ENCODE measurements at places on chromosomes 6 and 20.

- no peak for DNase-seq
These were observed 133.0 kb downstream of the GPX5 start for GRCh38 chr6:28658475-28659249.

DNA sequence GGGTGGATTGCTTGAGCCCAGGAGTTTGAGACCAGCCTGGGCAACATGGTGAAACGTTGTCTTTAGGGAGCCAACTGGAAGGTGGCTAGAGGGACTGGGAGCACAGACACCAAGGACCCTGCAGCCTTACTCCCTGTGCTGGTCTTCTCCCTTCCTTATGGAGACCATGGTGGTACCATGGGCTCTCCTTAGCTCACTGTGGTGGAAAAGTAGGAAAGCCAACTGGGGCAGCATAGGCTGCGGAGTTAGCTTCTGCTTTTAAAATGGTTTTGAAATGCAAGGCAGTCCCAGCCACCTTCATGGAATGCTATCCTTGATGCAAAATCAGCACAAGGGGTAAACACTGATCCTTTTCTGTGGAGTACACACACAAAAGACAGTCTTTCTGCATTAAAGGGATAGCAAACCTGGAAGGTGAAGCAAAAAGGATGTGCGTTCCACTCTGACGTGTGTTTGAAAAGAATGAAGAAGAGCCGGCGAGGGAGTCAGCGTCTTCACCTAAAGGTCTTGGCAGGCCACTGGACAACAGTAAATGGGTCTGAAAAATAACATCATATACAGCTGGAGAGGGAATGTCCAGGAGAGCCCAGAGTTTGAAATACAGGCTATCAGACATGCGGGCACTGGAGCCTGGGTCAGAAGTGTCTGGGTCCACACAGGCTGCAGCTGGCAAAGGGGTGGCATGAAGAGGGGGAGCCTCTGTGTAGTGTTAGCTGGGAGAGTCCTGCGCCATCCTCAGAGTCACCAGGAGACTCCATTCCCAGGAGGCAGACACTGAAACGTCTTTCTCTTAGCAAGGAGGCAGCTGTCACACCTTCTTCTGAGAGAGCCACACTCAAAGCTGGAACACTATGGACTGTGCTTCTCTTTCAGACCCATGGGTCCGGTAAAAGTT, 58.5 kb downstream of the GPR6 start:
- DNase-seq = no peak

- DNase-seq = no peak
These were observed 285.2 kb upstream of the PLCB4 start for GRCh38 chr20:8783734-8784133.

DNA sequence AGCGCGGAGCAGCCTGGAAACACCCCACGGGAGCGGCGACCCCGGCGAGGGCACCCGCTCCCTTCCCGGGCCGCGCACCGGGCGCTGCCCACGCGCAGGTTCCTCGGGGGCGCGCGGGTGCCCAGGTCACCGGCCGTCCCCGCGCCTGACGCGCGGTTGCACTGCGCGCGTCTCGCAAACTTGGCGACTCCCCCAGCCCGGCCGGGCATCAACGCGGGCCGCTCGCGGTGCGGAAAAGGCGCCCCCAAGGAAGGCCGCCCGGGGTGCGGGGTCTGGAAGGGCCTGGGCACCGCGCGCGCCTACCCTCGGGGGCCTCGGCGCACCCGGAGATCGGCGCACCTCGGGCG, 555 bp upstream of the ZBTB46 start:
- DNase-seq = no peak

- DNase-seq = no peak
These were observed 361.1 kb upstream of the PTCHD4 start for GRCh38 chr6:48472091-48472490.

- no peak for DNase-seq
These were observed 1.4 kb downstream of the CST9 start for GRCh38 chr20:23604306-23604705.

DNA sequence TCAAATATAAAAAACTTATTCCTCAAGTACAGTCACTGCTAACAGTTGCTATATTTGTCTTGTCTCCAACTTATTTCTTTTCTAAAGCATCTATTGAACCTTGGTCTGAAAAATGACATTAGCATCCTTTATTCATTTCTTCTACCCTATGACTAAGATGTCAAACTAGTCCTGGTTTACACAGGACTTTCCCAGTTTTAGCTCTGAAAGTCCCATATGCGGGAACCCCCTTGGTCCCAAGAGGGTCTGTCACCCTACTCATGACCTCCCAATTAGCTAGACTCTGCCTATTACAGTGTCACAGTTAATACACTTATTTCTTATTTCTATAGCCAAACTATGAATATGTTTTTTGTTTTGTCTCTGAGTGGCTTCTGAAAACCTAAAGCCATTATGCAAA, 37.1 kb downstream of the PLEKHG1 start:
- no peak for DNase-seq

GRCh38 chr6:116385459-116385802, 14.7 kb downstream of the DSE start:
- no peak for DNase-seq

DNA sequence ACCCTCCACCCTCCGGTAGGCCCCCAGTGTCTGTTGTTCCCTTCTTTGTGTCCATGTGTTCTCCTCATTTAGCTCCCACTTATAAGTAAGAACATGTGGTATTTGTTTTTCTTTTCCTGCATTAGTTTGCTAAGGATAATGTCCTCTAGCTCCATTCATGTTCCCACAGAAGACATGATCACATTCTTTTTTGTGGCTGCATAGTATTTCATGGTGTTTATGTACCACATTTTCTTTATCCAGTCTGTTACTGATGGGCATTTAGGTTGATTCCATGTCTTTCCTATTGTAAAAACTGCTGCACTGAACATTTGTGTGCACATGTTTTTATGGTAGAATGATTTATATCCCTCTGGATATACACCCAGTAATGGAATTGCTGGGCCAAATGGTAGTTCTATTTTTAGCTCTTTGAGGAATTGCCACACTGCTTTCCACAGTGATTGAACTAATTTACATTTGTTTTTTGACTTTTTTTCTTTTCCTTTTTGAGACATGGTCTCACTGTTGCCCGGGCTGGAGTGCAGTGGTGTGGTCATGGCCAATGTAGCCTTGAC, 4.5 kb downstream of the KPNA5 start:
- no peak for DNase-seq

GRCh38 chr6:164208371-164208770, 793.9 kb downstream of the QKI start:
- no peak for DNase-seq

- no peak for DNase-seq
These were observed 111.9 kb downstream of the TBC1D7 start for GRCh38 chr6:13216236-13217014.

- no peak for DNase-seq
These were observed 8.8 kb upstream of the CD93 start for GRCh38 chr20:23094927-23095326.

- DNase-seq = no peak
These were observed 27.2 kb downstream of the AIG1 start for GRCh38 chr6:143087856-143088255.

DNA sequence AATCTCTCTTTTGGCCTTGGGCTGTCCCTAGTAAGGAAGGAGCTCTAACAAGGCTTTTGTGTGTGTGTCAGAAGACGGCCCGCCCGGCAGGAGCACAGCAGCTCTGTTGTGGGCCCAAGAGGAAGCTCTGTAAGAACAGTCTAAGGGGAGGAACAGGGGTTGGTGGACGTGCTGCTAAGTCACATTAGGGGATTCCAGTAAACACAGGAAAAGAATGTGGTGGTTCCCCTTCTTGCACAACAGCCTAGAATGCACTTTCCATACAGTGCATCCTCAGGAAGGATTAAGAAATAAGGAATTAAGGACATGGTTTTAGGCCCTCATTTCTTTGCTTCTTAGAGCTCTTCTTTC, 114.5 kb downstream of the RNF144B start:
- no peak for DNase-seq

DNA sequence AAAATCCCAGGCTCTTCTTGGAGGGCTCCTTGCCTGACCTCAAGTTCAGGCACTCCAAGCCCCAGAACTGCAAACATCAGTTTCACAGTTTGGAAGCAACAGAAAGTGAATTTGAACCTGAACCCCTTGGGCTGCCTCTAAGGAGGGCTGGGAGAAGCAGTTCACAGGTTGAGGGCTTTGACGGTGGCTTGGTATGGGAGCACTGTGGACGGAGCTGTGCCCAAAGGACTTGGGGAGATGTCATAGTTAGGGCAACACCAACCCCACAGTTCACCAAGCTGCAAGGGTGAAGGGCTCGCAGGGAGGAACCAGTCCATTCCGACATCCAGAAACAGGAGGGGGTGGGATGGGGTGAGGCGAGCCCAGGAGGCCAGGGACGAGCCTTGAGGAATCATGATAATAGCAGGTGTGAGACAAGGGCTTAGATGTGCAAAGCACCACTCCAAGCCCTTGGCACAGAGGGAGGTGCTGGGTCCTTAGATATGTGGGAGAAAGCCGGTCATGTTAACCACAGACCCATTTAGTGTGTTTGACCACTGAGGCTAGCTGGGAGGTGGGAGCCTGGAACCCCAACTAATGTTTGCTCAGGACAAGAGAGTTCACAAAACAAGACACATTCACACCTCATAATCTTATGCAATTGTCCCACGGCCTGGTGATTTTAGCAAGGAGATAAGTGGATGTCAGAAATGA, 4.3 kb downstream of the CEBPB start:
- no peak for DNase-seq

DNA sequence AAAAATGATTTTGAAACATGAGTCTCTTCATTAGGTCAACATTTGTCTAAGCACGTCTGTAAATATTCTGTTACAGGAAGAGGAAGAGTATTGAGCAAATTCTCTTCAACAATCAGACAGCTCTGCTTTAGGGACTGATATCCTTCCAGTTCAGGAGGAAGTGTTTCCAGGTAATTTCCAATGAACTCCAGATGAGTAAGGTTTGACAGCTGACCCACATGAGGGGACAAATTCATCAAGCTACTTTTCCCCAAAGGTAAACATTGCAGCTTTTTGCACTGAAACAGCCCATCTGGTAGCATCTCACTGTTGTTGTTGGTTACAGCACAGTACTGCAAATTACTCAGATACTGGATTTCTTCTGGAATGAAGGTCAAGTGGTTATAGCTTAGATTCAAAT, 18.1 kb downstream of the ENPP1 start:
- DNase-seq = no peak

- no peak for DNase-seq
These were observed 37.6 kb upstream of the MPC1 start for GRCh38 chr6:166420351-166420750.

DNA sequence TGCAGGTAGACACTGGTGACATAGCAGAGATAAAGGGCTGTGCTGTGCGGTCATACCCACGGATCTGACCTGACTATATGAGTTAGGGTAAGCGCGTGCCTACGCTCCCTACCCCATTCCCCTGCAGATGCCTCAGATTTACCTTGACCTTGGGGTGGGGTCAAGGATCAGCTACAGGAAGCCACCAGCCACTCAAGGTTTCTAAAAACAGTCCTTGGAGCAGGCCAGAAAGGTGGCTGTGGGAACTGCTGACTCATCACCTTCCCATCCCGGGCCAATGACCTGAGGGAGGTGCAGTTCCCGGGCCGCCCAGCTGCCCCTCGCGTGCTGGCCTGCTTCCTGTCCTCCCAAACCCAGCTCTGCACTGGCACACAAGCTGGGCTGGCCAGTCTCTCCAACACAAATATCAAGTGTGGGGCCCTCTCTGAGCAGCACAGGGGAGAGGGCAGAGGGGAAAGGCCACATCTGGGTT, 23.0 kb downstream of the KCNK5 start:
- no peak for DNase-seq

GRCh38 chr20:54067606-54068174, 2.7 kb downstream of the BCAS1 start:
- no peak for DNase-seq

- DNase-seq = no peak
These were observed 131.9 kb downstream of the UST start for GRCh38 chr6:148878683-148879082.

- no peak for DNase-seq
These were observed 1.0 kb downstream of the ARMH2 start for GRCh38 chr6:24797596-24798216.

- DNase-seq = no peak
These were observed 29.2 kb upstream of the ALDH8A1 start for GRCh38 chr6:134979142-134979541.

GRCh38 chr6:9233686-9234085, 798.3 kb upstream of the SLC35B3 start:
- DNase-seq = no peak

GRCh38 chr6:12311106-12311505, 20.9 kb downstream of the EDN1 start:
- no peak for DNase-seq

DNA sequence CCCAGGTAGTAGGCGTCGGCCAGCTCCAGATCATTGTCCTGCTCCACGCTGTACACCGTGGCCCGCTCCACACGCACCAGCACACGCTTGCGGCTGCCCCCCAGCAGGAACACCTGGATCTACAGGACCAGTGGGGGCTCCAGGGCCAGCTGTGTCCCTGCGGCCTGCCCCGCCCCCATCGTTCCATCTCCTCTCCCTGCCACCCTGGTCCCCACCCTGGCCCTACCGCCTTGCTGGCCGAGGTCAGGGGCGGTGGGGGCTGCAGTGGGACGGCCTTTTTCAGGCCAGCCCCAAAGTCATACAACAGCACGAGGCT, 9.8 kb downstream of the ADRM1 start:
- no peak for DNase-seq

- DNase-seq = no peak
These were observed 6.8 kb upstream of the ALDH8A1 start for GRCh38 chr6:134956676-134957075.

GRCh38 chr20:48295445-48295903, 510.2 kb upstream of the SULF2 start:
- DNase-seq = no peak

DNA sequence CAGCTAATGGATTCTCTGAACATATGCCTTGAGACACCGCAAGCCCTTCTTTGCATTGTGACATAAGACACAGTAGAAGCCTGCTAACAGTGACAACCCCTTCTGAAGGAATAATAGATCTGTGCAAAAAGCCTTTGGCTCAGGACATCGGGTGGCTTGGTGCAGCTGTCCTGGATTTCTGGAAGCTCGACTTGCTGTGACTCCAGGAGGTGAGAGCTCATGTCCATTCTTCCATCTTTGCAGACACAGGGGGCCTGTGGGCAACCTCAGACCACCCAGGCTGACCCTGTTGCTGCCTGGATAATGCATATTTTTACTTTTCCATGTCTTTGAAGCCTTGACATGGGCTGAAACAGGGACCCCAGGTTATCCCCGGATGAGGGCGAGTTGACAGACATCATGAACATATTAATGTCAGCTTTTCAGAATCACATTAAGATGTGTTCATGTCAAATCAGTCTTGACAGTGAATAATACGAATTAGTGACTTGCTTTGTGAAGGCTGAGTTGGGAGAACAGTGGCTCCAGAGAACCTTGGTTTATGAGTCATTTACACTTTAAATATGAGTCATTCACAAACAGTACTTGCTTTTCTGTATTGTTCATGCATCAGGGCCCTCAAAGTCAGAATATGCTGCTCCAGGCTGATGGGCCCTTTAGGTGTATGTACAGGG, 66.8 kb upstream of the IYD start:
- DNase-seq = no peak

- DNase-seq = no peak
These were observed 9.0 kb downstream of the RIN2 start for GRCh38 chr20:19767070-19767469.
